ENCODE measurements at places on chromosomes 12 and 14.

DNA sequence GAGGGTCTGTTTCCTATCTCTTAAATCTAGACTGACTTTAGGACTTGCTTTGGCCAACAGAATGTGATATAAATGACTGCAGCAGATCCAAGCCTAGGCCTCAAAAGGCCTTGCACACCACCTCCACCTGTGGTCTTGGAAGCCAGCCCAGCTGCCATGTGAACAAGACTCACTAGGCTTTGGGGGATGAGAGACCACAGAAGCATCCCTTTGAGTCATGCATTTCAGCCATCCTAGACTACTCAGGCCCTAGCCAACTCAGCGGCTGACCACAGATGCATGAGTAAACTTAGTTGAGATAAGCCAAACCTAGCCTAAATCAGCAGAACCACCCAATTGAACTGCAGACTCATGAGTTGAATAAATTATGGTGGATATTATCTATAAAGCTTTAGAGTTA is 87.7 kb downstream of the KCNH5 start:
- no peak for DNase-seq

- no peak for DNase-seq
Observed at GRCh38 chr14:95699412-95699811, 13.2 kb downstream of the TCL1B start.

DNA sequence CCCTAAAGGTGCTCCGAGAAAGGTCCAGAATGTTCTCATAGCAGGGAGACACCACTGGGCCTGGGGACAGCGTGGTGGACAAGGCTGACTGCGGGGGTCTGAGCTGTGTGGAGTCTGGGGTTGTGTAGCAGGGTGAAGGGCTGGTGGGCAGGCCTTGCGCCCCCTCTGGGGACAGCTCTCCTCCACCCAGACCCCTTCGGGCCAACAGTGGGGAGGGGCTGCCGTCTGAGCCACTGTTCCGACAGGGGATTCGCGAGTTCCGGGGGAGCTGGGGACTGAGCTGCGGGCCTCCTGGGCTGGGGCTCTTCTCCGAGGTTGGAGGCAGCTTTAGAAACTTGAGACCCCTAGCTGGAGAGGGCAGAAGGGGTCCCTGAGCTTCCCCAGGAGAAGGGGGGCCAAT is 32.1 kb downstream of the NCKAP5L start:
- DNase-seq = no peak

DNA sequence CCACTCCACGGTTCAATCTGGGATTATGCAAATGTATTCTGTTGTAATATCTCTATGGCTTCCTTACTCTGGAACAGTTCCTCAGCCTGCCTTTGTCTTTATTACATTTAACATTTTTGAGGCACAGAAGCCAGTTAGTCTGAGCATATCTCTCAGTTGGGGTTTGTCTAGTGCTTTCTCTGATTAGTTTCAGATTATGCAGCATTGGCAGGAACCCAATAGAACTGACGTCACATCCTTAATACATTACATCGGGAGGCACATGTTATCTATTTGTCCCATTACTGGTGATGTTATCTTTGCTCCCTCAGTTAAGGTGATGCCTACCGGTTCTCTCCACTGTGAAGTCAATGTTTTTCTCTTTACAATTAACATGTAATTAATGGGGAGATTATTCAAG is 62.4 kb downstream of the PPM1A start:
- no peak for DNase-seq

GRCh38 chr12:120656008-120656407 is 15.6 kb downstream of the CABP1 start:
- DNase-seq = no peak

GRCh38 chr14:24368212-24368561 is 203 bp downstream of the NFATC4 start:
- DNase-seq = no peak

DNA sequence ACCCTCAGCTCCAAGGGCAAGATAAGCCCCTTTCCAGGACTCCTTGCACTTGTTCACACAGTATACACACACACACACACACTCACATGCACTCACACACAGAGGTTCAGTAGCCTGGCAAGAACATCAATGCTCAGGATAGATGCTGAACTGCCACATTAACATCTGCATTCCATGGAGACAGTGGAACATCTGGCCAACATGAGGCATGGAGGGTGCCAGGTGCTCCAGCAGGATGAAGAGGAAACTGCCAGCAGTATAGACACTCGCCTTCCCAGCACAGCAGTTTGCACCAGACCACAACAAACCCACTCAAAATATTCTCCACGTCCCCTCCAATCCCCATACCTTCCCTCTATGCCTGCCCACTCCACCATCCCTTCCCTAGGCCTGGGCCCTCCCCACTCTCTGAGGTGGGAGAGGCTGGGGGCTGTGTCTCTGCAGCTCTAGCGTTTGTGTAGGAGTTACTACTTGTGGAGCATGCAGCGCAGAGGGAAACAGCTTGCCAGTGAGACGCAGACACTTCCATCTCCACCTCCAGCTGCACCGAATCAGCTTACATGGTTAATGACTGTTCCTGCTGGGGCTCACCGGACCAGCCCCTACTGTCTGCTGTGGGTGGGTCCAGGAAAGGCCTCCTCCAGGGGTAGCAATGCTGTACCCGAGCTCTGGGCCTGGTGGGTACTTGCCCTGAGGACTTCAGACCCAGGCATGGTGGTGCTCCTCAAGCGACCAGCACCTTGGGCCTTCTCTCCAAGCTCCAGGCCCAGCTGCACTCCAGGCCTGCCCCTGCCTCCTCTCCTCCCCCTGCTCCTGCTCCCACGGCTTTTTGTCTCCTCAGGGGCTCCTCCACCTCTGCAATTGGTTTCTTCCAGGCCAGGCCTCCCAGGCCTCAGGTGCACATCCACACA is 18.6 kb upstream of the PLEKHG3 start:
- DNase-seq = no peak

DNA sequence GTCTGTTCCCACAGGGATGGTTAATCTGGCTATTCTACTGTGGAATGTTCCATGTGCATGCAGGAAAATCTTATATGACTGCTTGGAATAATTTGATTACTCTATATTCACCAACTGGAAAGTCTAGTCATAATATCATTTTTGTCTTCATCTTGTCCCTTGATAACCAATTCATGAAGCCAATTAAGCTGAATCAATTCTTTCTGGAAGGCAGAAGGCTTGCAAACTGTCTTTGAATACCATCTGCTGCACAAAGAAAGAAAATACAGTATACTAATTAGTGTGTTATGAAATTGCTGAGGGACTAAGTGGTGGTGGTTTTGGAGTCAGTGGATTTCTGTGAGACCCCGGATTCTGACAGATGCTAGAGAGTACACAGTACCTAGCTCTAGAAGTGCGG is 546.5 kb upstream of the MIS18BP1 start:
- DNase-seq = no peak

DNA sequence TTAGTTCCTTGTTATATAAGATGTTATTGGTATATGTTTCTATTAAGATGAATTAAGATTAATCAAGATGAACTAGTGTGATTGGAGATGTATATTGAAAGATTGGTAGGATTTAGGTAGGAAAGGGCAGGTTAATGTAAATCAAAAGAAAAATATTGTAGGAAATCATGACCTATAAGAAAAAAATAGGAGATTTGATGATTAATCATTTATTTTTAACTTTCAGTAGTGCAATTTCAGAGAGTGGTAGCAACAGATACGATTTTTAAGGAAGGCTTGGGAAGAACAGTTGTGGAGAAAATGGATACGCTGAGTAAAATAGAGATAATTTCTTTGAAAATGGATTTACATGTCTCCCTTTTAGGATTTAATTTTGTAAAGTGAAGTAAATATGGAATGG is 73.7 kb downstream of the MON2 start:
- no peak for DNase-seq

GRCh38 chr14:99819514-99819913 is 26.3 kb downstream of the EML1 start:
- no peak for DNase-seq
